ENCODE measurements at places on chromosomes 3 and 15.
A peak's percentile ranks its signal among the peaks of the same experiment; 100 is the strongest.

DNA sequence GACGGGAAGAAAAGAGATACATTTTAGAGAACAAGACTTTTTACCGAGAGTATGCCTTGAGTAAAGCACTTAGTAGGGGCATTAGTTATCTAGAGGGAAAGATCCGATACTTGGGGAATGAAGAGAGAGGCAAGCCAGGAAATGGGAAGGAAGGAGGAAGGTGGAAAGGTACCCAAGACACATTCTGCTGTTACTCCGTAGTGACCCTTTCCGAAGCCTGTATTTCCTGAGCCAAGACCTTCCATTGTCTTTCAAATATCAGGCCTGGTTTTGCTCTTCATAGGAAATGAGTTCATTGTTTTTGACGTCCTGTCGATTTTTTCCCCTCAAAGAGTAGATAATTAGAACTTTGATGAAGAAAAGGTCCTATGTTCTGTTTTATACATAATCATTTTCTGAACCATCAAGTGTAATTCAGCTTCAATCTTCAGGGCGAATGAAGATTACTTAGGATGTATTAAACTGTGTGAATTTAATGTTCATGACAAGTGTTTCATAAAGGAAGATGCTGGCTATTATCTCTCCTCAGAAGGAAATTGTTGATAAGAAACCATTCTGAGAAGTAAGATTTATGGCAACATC lies 95.7 kb downstream of the PPM1L start:
- no peak for DNase-seq

GRCh38 chr3:84891851-84892250 lies 66.9 kb upstream of the CADM2 start:
- no peak for DNase-seq

DNA sequence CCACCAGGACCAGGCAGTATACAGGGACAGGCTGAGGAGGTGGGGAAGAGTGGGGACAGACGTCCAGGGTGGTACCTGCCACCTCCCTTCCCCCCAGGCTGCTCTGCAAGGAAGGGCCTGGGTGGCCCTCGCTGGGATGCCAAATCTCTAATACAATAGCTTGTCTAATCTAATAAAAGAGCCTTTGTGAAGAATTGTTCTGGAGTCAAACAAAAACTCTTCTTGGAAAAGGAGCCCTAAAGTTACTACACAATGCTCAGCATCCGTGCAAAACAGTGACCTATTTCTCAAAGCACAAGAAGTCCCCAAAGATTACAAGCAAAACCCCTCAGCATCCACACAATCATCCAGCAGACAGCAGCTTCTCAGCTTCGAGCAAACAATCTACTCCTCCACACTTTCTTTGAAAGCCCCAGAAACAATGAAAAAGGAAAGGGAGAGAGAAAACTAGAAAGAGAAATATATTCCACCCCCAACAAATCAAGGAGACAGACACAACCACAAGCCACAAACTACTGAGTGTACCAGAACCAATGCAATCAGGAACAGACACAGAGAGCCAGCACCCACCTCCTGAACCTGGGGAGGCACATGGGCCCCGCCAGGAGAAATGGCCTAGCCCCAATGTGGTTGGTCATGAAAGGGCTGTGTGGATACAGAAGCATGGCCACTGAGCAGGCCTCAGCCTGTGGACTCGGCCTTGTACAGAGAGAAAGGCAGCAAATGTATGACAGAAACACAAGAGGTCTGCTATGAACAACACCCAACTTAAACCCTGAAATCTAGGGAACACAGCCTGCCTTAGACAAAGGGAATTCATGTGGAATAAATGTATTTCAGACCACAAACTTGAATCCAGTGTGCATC lies 177.1 kb upstream of the CHRNA7 start:
- no peak for DNase-seq

GRCh38 chr15:85730001-85730820 lies 64.5 kb downstream of the KLHL25 start:
- DNase-seq: peak; percentile 73

- DNase-seq: no peak
Measured at GRCh38 chr3:15009167-15009566, 55.9 kb downstream of the MRPS25 start.

DNA sequence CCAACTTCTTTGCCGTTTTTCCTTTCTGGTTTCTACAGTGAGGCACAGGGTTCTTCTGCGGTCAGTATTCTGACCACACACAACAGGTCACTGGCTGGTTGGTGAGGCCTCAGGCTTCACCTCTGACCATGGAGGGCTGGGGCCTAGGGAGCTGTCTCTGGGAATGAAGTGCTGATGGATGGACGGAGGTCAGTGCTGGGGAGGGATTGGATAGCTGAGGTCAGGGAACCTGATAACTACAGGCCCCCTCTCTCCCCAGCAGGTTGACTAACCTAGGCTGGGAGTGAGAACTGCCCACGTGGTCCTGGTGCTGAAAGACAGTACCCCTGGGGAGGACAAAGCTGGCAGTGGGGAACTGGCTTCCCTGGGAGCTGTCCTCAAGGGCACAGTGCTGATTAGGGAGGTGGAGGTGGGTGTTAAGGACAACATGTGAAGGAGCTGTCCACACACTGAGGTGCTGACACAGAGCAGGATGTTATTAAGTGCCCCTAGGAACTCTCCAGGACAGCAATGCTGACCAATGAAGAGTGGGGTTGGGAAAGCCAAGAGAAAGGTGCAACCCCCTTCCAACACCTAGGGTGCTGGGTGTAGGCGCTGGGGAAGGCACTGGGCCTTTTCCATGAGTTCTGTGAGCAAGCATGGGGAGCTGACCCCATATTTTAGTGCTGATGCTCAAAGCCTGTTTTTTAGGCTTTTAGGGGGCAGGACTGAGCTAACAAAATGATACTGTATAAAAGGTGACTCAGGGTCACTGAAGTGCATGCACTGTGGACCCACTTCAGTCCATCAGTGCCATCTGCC lies 45.2 kb downstream of the ATP2B2 start:
- DNase-seq: peak; percentile 71

- DNase-seq: no peak
Measured at GRCh38 chr3:128603811-128604775, 46.5 kb downstream of the RPN1 start.

DNA sequence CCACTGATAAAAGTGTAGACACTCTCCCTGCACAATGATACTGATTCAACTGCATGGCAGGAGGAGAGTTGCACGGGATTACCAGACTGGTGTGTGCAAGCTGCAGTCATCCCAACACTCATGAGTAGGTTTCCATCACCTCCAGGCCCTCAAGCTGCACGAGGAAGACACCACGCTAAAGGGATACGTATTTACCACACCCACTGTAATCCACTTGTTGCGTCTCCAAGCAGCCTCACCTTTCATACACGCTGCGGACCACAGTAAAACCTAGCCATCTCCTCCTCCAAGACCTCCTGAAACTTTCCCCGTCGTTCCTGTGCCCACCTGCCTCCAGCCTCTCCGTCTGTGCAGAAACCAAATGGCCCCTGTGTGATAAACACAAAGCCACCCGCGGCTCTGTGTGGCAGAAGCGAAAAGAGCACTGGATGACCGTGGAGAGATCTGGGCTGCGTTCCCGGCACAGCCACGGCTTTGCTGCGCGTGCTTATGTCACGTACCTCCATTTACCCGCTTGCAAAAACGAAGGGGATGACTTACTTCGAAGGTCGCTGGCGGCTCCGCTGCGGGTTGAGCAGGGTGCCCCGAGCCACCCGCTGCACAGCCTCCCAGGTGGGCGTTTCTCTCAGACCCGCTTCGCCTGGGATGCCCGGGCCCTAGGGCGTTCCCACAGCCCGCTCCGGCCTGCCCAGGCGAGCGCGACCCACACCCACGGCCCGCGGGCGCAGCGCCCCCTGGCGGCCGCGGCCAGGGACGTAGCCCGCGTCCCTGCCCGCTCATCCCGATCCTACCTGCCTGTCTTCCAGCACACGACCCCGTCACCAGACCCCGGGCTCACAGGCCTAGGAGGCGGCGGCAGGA lies 643 bp downstream of the ABCC5 start:
- peak; percentile 94 for DNase-seq

DNA sequence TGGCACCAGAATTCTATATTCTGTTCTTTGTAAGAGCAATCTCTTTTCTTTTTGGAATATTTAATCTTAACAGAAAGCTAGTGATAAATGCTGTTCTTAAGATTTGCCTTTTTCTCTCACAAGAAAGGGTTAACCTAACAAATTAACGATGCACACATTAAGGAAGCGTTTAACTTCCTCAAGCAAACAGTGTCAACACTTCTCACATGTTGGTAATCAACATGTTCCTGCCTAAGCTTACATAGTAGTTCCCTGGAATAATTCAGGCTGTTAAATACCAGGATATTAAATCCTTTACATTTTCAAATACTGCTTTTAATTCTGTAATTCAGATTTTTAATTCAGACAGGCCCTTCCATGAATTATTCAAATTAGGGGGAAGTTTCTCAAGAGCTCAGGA lies 67.4 kb upstream of the RPL35A start:
- DNase-seq: no peak

DNA sequence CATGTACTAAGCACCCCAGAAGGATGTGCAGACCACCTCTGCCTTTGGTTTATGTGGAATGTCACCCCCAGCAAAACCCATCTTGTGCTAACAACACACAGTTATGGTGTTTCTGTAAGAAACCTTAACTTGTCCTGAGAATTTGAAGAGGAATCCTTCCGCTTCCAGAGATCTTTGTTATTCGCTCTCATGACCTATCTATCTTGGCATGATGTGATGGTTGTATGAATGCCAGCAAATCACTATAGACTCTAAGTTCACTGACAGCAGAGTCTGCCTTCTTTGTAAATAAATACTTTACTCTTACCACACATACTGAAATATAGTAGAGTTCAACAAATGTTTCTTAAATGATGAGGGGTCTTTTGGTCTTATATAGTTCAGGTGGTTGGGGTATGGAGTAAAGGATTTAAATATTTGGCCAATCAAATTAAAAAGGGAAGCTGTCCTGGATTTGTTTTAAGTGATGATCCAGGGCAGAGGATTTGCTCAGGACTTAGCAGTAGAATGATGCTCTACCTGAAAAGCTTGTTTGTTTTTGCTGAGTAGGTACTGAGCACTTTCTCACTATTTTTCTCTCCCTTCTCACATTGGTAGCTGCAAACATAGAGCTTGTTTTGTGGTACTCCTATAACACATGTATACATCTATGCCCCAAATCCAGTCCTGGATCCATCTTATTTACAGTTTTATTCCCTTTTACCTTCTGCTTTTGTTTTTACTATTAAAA lies 27.9 kb upstream of the RTP1 start:
- DNase-seq: no peak

All from AG20443 (cell line).